Activated T-cell treated with anti-CD3 and anti-CD28 coated beads for 48 hours (primary cell): ENCODE measurements at places on chromosomes 1 and 21.
A peak's percentile ranks its signal among the peaks of the same experiment; 100 is the strongest.

- DNase-seq, result no peak
Measured at GRCh38 chr1:218970397-218970990, 203.2 kb upstream of the LYPLAL1 start.

GRCh38 chr1:168960595-168960994 lies 145.9 kb upstream of the ATP1B1 start:
- no peak for DNase-seq

DNA sequence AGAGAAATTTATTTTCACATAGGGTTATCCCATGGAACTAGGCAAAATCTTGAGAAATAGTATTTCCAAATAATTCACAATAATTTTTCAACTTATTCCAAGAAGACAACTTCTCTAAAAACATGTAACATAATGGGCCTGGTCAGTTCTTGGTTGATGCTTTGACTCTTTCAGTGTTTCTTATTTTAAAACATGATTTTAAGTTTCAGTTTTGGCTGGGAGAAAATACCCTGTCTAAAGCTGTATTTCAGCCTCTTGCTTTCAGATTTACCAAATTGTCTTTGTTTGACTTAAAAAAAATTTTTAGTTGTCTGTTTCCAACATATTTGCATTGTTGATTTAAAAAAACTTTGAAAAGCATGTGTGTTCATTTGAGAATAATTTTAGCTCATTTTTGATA lies 5.1 kb downstream of the OR2T4 start:
- no peak for DNase-seq

GRCh38 chr1:229024528-229025130 lies 246.3 kb upstream of the RAB4A start:
- DNase-seq, result peak; percentile 4

- no peak for DNase-seq
Measured at GRCh38 chr1:76136894-76137293, 62.3 kb downstream of the ST6GALNAC3 start.

DNA sequence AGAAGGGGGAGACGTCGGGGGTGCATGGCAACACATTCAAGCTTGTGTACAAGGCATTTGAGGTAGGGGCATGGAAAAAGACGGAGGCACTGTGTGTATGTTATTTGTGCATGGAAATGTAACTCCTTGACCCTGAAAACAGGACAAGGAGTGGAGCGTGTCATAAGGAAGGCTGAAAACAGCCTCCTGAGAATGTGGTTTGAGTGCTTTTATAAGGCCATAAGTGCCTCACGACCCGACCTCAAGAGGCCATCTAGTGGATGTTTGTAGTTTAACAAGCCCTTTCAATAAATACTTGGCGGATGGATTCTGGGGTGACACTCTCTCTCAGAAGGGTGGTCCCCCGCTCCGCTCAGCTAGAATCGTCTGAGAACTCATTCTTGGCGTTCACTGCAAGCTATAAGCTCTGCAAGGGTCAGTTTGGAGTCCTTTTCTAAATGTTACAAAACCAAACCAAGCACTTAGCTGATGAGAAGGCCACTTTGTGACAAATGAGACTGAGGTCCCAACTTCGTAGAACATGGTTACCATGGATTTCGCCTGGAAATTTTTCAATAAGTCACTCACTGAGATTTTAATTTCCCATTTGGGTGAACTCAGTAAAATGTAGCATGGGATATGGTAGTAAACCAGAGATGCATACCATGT lies 38.8 kb upstream of the CLCA4 start:
- no peak for DNase-seq

GRCh38 chr1:221712198-221712684 lies 29.6 kb downstream of the DUSP10 start:
- no peak for DNase-seq

- no peak for DNase-seq
Measured at GRCh38 chr1:197351821-197352440, 83.9 kb downstream of the CRB1 start.

DNA sequence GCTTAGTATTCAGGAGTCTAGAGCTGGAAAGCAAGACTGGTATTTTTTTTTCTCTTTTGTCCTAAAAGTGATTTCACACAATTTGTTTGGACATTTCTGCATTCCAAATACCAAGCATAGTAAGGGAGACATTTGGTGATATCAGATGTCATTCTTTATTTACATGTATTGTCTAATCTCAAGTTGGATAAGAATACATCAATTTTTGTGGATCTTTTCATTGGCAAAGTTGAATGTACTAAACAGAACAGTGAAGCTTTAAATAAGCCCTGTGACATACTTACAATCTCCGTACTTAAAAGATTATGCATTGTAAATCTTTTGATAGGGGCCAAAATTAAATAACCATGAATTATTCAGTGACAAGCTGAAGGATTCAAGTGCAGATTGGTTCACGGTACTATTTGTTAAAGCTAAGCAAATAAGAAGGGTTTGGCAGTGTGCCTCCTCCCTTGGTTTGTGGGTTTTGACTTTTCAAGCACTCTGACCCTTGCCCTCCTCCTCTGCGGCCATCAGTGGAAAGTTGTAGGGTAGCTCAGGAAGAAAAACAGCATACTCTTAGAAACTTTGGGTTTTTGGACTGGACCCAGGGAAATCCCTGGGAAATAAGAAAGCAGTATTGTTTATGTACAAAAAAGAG lies 663.7 kb downstream of the ADGRL2 start:
- no peak for DNase-seq

GRCh38 chr21:26118938-26119540 lies 51.5 kb downstream of the APP start:
- no peak for DNase-seq

DNA sequence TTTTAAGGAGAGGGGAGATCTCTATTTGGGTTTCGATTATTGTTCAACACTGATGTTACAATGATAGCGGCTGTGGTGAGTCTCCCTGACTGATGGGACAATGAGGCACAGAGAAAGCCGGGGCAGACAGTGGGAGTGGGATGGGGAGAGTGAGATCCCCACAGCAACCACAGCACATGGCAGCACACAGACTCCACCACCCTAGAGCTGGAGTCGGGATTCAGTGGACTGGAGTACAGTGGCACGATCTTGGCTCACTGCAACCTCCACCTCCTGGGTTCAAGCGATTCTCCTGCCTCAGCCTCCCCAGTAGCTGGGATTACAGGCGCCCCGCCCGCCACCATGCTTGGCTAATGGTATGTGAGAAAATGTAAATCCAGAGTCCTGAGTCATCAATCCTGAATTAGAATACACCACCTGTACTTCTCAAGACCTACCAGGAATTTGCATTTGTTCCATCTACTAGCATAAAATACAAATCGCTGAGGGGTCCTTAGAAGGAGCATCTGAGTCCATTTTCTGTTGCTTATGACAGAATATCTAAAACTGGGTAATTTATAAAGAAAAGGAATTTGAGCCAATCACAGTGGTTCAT lies 125.8 kb downstream of the TOMM20 start:
- no peak for DNase-seq

DNA sequence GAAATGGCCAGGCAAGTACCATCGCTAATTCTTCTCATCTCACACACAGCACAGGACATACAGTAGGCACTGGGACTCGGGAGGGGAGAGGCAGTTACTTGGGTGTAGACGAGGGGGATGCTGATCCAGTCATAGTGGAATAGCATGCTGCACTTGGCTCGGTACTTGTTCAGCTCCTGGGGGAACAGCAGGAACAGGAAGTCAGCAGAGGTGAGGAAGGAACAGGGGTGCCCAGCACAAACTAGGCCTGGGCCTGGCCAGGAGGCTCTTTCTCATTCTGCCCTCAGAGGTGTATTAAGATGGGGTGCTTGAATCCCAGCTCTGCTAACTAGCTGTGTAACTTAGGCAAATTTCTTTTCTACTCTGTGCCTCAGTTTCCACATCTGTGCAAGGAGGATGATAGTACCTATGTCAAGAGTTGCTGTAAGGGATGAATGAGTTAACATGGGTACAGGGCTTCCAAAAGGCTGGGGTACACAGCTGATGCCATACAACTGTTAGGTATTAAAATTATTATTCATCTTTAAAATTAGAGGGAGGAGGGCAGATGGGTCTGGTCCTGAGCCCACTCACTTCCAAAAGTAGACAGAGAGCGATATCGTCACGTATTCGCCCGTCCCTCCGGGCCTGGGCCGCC lies 2.4 kb downstream of the BEST4 start:
- no peak for DNase-seq

DNA sequence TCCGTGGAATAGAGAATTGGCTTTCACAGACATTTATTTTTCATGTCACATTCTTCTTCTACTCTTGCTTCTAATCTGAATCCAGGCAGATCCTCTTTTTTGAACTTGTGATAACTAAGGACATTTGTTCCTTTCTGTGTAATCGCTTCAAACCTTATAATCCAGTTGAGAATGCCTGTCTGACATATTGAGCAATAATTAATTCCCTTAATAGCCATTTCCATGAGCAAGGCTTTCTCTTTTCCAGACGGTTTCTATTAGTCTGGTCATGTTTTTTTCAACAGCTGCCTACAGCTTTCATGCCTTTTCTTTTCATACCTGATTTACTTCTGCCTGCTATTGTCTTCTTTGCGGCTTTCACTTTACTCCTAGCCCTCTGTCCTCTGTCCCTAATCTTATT lies 163.4 kb downstream of the CYYR1 start:
- DNase-seq, result no peak

DNA sequence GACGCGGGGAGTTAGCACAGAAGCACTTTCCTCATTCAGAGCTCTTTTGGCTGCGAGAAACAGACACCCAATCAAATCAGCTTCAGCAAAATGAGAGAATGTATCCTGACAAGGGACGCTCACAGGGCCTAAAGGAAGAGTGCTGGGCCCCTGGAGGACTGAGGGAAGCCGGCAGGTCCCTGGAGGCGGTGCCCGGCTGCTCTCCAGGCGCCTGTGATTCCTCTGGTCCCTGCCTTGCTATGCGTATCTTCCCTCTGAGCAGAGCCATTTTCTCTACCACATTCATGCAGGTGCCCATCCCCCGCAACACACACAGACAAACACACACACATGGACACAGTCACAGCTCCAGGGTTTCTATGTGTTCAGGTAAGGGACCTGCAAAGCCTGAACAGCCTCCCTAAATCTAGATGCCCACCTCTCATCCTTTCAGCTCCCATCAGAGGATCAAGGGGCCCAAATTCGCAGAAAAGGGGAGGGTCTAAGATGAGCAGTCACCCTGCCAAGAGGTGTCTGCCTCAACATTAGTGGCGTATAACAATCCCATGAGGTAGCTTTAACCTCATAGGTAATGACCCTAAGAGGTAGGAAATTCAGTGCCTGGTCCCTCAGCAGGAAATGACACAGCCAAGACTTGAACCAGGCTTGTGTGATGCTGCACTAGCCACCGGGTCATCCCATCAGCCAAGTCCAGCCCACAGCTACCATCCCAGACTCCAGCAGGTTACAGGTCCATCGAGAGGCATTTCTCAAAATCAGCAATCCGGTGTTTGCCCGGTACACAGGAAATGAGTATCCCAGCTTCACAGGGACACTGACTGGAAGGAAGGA lies 29.0 kb downstream of the PTAFR start:
- DNase-seq, result no peak

- DNase-seq, result no peak
Measured at GRCh38 chr1:237670302-237670701, 220.4 kb downstream of the ZP4 start.

GRCh38 chr1:225987491-225988316 lies 11.4 kb downstream of the SDE2 start:
- DNase-seq, result no peak

DNA sequence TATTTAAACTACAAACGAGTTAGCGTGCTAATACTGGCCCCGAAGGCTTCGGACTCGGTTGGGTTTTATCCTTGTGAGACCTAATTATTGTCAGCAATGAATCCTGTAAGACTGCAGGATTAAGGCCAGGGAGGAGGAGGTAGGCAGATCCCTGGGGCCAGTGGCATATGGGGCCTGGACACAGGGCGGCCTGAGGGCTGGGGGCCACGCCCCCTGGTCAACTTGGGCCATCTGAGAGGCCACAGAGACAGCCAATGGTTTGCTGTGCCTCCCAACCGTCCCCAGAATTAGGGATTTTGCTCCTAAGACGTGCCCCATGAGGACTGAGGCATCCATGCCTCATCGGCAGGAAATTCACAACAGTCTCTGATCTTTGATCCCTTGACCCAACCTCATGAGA lies 31.1 kb upstream of the DISP3 start:
- no peak for DNase-seq

DNA sequence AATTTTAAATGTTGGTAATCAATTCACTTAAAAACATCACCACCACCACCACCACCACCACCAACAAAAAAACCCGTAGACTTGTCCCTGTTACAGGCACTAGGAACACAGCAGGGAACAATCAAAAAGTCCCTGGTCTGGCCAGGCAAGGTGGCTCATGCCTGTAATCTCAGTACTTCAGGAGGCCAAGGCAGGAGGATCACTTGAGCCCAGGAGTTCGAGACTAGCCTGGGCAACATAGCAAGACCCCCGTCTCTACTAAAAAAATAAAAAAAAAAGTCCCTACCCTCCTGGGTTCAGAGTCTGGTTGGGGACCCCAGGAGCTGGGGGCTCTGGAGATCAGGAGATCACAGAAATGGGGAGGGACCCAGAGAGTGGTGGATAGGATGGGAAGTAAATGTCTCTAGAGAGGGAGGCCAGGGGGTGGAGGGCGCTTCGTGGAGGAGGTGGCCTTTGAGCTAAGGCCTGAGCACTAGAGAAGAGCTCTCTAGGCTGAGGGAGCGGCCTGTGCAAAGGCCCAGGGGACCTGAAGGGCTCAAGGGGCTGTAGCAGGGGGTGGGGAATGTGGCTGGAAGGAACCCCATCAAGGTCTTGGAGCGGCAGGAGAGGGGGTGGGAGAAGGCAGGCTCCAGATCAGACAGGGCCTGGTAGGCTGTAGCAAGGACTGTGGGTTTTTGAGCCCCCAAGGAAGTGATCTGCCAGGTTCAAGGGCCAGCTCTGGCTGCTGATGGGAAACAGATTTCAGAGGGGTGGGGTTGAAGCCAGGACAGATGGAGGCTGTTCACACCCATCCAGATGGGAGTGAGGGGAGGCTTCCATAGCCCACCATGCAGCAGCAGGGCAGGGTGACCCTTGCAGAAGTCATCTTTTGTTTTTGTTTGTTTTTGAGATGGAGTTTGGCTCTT lies 24.8 kb upstream of the VPS13D start:
- DNase-seq, result no peak

- no peak for DNase-seq
Measured at GRCh38 chr1:30384286-30385245, 338.8 kb downstream of the MATN1 start.

GRCh38 chr1:95388031-95388430 lies 154.0 kb downstream of the RWDD3 start:
- no peak for DNase-seq

GRCh38 chr1:159985473-159985872 lies 31.4 kb upstream of the SLAMF9 start:
- DNase-seq, result no peak

DNA sequence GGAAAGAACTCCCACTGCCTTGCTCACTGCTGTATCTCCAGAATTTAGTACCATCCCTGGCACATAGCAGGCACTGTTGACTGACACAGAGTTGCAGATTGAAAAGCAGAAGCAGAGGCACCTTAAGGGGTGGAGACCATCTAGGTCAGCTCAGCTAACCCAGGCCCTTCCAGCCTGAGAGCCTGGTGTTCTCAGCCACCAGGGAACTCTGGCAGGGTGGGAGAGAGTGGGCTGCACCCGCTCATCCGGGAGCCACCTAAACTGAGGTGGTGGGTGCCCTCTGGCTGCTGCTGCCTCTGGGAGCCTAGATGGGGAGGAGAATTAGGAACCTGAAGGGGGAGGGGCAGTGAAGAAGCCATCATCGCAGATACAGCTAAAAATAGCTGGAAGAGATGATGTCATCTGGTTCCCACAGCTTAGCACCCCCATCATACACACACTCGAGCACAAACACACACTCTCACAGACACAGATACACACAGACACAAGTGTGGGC lies 1.5 kb upstream of the TSPAN1 start:
- DNase-seq, result no peak

GRCh38 chr1:180542113-180542837 lies 16.5 kb upstream of the OVAAL start:
- no peak for DNase-seq

- DNase-seq, result no peak
Measured at GRCh38 chr21:34091607-34092006, 18.2 kb downstream of the MRPS6 start.
